ENCODE measurements at places on chromosomes 12 and 14.

- no peak for DNase-seq
These were observed 5.1 kb upstream of the SPATA7 start for GRCh38 chr14:88380405-88380804.

DNA sequence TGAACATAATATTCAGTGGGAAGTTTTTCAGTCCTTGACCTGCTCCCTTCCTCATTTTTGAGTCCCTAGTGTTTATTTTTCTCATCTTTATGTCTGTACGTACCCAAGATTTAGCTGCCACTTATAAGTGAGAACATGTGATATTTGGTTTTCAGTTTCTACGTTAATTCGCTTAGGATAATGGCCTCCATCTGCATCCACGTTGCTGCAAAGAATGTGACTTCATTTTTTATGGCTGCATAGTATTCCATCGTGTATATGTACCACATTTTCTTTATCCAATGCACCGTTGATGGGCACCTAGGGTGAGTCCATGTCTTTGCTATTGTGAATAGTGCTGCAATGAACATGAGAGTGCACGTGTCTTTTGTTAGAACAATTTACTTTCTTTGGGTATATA lies 30.3 kb downstream of the MIA2 start:
- no peak for DNase-seq

GRCh38 chr14:75822522-75823141 lies 159.2 kb downstream of the TGFB3 start:
- no peak for DNase-seq

DNA sequence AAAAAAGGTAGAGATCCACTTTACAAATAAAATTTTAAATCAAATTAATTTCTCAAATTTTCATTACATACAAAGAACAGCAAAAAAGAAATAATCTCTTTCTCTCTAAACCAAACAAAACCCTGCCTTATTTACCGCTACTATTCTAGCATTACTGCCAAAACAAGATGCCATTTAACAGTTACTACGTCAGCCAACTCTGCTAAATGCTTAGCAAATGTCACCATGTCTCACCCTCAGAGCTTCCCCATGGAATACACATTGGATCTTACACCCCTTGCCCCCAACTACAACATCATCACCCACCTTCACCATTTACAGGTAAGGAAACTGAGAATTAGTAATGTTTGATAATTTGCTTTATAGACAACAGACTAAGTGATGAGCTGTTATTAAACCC lies 23.0 kb upstream of the NR2C1 start:
- no peak for DNase-seq

DNA sequence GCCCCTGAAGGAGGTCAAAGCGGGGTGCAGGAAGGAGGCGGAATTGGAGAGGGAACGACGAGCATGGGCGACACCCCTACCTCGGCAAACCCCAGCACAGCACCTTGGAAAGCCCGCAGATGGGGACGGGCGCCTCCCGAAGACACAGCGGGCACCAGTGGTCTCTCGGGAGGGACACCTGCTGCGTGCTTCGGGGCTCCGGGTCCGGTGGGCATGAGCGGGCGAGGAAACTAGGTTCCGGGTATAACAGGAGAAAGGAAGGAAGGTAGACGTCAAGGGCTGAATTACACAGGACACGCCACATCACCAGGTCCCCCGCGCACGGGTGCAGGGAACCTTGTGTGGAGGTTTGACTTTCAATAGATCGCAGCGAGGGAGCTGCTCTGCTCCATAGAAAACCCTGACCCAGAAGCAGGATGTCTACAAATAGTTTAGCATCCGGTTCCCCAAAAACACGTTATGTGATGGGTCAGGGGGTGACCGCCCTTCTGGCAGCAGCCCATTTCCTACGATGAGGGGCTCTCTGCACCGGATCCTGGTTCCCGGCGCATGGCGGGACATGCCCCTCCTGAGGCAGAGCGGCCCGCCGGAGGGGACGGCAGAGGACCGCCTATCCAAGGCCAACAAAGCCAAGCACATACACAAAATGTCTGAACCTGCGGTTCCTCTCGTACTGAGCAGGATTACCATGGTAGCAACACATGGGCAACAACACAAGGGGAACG lies 196.9 kb downstream of the ALG10 start:
- DNase-seq: no peak

Measured in D721Med (cell line).